ENCODE measurements at places on chromosomes 5 and 9.

- no peak for DNase-seq
These were observed 27.1 kb upstream of the SEMA4D start for GRCh38 chr9:89524963-89525362.

DNA sequence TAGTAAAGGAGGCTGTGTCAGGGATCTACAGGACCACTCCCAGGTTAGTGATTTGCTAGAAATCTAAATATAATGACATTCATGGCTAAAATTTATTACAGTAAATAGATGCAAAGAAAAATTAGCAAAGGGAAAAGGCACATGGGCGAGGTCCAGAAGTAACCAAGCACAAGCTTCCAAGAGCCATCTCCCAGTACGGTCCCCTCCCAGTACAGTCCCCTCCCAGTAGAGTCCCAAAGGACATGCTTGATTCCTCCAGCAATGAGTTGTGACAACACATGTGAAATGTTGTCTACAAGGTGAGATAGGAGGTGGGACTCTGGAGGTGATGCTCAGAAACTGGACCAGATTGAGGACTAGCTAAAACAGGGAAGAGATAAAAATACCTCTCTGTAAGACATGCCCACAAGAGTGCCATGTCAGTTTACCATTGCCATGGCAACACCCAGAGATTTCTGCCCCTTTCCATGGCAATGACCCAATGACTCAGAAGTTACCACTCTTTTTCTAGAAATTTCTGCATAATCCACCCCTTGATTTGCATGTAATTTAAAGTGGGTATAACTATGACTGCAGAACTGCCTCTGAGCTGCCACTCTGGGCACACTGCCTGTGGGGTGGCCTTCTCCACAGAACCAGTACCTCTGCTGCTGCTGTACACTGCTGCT, 27.9 kb upstream of the CEMIP2 start:
- no peak for DNase-seq

- no peak for DNase-seq
These were observed 70.8 kb upstream of the EGFLAM start for GRCh38 chr5:38187532-38187931.

DNA sequence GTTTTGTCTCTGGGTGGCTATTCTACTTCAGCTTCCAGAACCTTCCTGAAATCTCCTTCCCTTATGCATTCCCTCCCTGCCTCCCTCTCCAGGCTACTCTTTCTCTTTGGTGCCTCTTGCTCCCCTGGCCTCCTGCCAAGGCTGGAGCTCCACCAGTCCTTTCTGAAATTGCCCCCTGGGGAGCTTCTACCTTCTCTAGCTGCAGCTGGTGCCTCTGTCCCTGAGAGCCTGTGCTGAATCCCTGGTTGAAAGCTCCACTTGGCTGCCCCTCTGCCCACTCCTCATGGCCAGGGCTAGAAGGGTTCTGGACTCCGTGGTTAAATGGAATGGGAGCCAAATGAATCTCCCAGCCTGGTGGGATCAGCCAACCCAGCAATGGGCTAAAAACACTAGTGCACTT, 80.1 kb downstream of the COL15A1 start:
- DNase-seq, result no peak

DNA sequence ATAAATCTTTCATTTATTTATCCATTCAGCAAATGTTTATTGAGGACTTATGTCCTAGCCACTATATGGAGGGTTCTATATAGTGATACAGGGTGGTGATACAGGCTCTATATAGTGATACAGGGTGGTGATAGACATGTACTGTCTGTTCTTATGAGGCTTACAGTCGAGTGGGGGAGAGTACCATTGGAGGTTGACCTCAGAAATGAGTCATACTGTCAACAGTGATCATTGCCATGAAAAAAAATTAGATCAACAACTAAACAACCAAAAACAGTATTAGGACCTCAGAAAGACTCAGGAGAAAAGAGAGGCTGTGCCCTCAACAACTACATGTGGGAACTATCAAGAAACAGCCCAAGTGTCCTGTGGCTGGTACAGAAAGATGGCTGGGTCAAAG, 22.0 kb downstream of the PAPPA start:
- DNase-seq, result no peak

- DNase-seq, result no peak
These were observed 38.0 kb downstream of the NIPAL4 start for GRCh38 chr5:157497875-157498611.

GRCh38 chr5:90308787-90309585, 100.6 kb downstream of the CETN3 start:
- DNase-seq, result no peak

GRCh38 chr5:110785356-110785755, 46.5 kb downstream of the SLC25A46 start:
- DNase-seq, result no peak

- DNase-seq, result no peak
These were observed 185.6 kb downstream of the C9orf50 start for GRCh38 chr9:129435291-129435690.

DNA sequence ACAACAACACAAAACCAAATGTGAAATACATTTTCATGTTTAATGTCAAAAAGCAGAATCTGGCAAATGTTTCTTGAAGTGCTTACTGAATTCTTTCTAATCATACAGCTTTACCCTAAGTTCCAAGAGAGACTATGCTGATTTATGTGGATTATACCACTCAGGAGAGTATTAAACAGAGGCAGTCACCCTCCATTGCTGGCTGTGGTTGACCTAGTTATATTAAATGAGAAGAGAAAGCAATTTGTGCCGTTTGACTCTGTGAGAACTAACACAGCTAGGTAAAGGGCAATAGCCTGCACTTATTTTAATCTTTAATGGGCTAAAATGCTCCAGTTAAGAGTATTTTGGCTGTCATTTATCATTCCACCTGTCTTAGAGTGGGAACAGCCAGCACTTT, 62.6 kb downstream of the ELL2 start:
- no peak for DNase-seq

DNA sequence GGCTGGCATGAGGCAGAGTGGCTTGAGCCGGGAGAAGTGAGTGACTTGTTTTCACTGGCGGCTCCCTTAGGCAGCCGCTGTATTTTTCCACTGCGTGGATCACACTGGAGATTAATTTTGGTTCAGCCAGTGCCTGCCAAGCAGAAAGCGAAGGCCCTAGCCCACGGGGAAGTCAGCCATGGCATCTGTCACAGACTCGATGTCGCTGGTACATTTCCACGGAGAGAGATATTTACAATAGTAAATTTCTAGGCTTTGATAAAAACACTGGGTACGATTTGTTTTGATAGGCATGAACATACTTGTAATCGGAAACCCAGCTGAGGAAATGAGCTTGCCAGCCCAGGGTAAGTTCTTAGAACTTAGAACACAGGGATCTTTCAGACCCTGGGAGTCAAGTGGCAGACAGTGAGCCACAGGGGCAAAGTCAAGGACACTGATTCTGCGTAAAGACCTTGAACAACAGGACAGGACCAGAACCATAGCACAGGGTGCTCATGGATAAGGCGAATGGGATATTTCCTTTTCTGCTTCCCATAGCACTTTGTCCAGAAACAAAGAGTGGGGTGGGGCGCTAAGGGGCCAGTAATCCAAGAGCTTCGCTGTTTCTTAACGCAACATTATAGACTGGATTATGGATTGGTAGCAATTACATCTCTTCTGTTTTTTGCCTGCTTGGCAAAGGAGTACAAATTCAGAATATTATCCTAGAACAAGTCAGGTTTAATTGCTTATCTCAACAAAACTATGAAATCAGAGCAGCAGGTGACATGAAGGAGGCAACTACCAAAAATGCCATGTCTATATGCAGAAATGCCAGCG, 4.5 kb downstream of the DUSP1 start:
- no peak for DNase-seq

DNA sequence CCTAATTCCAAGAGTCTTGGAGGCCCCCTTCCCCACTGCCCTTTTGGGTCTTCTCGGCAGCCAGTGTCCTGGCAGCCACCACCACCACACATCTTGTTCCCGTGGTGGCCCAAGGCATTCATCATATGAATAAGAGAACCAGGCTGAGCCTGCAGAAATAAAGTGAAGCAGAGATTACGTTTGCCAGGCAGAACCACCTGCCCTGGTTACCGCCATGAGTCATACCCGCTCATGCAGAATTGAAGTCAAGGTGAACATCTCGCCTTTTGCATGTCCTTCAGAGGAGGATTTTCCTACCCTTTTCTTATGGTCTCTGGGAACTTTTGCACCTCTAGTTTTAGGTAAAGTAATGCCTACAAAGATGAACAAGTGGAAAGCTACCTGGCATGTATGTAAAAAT, 119.5 kb upstream of the LMX1B start:
- no peak for DNase-seq

- peak; percentile 66 for DNase-seq
These were observed 220.1 kb downstream of the PIK3R1 start for GRCh38 chr5:68435611-68436010.

DNA sequence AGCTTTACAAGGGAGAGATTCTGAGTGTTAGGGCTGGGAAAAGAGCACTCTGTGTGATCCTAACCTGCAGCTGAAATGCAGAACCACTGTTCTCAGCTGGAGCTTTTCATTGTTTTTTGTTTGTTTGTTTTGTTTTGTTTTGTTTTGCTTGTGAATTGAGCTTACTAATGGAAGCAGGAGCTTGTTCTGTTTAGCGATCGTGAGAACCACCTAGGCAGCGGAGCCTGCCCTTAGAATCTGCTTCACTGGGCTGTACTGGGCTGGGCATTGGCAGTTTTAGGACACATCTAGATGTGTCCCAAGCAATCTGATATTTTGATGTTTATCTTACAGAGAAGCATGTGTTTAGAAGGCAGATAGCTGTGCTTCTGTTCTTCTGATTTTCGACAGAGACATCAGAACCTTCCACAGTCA, 14.3 kb downstream of the SYK start:
- DNase-seq, result no peak

- DNase-seq, result no peak
These were observed 364.1 kb upstream of the CCNH start for GRCh38 chr5:87776785-87777184.

DNA sequence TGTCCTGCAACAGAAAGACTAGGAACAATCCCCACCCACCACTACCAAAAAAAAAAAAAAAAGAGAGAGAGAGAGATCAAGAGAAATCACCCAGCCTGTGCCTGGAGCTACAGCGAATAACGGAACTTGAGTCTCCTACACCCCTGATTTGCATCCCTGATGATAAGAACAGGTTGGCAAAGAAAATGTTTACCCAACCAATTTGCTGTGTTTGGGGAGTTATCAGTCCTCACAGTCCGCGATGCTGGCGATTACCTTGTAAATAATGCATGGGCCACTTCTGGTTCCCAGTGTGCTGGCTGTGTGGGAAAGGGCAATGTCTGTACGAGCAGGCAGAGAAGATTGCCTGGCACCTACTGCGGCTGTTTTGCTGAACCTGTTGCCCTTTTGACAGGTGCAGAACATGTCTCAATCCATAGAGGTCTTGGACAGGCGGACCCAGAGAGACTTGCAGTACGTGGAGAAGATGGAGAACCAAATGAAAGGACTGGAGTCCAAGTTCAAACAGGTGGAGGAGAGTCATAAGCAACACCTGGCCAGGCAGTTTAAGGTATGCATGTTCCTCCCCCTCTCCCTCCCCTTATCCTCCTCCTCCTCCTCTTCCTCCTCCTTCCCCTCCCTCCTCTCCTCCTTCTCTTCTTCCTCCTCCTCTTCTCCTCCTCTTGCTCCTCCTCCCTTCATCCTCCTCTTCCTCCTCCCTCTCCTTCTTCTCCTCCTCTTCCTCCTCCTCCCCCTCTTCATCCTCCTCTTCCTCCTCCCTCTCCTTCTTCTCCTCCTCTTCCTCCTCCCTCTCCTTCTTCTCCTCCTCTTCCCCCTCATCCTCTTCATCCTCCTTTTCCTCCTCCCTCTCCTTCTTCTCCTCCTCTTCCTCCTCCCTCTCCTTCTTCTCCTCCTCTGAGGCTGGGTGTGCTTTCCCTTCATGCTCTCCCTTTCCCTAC, 8.3 kb downstream of the OLFM1 start:
- DNase-seq, result no peak

DNA sequence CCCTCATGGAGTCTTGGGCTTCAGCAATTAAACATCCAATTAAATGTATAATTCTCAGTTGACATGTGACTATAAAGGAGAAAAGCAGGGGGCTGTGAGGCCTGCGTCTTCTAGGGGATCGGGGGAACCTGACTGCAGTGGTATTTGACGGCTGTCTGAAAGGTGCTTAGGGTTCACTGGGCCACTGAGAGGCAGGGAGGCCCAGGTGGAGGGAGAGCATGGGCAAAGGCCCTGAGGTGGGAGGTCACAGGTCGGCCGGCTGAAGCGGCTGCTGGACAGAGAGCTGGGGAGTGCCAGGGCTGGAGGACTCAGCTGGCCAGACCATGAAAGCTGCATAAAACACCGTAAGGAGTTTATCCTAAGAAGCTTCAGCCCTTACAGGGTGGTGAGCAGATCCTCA, 23.9 kb downstream of the ERGIC1 start:
- no peak for DNase-seq

- no peak for DNase-seq
These were observed 858 bp downstream of the NCS1 start for GRCh38 chr9:130172858-130173665.

DNA sequence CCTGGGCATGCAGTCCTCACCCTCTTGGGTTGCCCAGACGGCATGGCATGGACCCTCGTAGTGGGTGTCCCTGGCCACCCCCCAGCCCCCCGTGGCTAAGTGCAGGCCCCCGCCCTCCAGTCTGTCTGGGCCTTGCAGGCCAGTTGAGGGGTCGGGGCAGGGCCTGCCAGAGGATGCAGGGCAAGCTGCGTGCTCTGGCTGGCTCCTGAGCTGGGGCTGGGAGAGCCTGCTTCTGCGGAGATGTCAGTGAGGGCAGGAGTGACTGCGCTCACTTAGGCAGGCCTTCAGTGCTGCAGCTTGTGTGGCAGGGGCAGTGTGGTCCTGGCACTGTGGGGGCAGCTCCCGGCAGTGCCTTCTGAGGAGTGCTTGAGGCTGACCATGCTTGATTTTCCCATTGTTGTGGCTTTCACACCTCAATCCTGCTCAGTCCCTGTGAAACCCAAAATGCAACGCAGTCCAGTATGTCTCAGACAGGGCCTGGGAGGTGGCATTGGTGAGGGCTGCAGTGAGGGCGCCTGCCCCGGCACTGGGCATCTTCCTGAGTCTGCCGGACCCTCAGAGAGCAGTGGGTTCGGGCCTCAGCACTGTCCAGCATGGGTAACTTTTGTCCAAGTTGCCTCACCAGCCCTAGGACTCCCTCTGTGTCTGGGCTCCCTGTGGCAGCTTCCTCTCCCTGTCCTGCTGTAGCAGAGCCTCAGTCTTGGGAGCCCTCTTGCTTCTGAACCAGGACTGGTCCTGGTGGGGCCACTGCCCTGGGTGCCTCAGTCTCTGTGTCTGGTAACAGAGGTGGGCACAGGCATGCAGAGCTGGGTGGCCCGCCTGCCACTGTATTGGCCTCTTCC, 93.0 kb downstream of the PHF2 start:
- no peak for DNase-seq

- DNase-seq, result no peak
These were observed 13.7 kb upstream of the ADAMTS16 start for GRCh38 chr5:5126444-5126843.

DNA sequence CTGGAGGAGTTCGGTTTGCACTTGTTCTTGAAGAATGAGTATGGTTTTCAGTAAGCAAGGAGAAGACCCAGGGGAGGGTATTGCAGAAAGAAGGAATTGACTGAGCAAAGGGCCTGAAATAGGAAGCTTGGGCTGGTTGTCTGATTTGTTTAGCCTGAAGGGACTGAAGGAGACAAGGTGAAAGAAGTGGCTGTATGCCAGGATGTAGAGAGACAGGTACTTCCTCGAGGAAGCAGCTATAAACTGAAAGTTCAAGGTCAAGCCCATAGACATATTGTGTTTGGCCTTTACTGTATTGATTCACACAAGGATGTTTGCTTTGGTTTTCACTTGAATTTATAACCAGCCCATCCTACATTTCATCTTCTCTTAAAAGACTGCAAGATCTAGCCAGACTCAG, 183.1 kb downstream of the PALM2AKAP2 start:
- DNase-seq, result no peak

GRCh38 chr5:133381041-133381440, 231.3 kb downstream of the FSTL4 start:
- no peak for DNase-seq
